ENCODE measurements at places on chromosomes 3 and 15.

DNA sequence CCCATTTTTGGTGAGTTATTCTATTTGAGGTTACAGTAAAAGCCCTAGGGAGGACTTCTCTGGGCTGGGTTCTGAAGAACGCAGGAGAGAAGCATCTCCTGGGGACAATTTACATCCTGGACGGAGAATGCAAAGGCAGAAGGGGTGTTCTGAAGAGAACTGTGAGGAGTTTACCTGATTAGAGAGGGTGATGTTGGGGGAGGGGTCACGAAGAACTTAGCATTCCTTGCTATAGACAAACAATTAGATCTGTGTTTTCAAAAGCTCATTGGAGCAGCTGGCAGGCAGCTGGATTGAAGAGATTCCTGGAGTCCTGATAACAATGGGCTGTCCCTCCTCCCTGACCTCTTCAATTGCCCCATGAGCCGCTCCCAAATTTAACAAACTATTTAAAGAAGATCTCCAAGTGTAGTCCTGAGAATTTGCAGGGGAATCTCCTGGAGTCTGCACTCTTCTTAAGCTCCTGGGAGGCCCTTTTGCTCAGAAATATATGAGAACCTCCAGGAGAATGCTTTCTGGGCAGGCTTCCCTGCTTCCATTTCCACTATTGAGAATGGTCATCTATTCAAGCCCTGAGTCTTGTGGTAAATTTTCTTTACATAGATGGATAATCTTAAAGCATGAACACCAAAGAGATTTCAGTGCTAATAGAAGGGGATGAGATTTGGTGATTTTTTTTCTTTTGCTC lies 55.3 kb downstream of the ARHGAP31 start:
- no peak for DNase-seq

DNA sequence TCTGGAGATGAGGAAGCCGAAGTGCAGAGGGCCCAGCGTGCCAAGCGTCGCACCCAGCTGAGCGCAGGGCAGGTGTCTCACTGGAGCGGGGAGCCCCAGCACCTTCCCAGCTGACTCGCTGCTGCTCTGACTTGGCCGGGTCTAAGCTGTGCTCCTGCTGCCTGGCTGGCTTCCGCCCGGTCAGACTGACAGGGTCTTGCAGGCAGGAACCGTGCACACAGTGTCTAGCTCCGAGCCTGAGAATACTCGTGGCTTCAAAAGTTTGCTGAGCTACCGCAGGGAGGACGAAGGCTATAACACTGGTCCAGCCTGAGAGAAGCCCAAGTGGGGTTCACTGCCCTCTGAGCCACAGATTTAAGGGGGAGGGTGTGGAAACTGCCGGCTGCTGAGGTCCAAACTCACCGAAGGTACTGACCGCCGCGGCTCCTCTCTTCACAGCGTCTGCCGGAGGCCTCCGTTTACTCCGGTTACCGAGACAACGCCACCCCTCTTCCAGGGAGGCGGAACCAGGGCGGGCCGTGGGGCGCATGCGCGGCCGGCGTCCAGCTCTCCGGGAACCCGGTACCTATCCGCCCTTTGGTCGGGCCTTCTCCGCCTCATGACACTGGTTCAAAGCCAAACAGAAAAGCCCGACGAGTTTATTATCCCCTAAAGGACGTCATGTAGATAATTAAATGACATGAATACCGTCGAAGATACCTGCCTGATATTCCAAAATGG lies at the start of gene CFAP44:
Gene CFAP44, minus strand, starts transcription at position 443 of the 720 bp plus-strand sequence. CDS start 7,829 bp downstream, outside the sequence.
- DNase-seq = peak; percentile 87

DNA sequence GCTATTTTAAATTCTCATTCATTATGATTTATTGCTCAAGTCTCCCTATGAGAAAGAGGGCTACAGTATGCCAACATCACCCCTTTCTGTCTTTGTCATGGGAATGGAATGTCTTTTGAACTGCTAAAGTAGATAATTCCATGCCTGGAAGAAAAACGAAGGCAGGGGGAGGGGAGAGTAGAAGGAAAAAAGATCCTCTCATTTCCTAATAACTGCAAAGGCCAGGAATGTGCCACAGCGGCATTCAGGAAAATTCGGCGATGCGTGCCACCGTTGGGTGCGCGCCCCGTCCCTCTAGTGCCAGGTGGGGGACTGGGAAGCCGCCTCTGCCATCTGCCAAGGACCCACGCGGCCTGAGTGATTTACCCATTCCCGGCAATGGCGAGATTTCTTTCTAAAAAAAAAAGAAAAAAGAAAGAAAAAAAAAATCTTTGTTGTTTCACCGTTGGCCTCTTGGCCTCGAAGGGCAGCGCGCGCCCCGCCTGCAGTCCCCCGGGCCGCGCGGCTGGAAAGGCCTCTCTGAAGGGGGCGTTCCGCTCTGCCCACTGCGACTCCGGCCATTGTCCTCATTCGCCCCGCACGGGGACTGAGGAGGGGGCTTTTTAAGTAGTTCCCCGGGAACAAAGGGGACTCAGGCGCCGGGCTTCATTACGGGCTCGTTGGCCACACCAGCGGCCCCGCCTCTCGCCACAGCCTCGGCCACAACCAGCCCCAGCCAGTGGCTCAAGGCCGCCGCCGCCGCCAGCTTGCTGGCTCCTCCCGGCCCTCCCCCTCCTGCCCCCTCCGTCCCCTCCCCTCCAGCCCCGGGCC lies 54.5 kb downstream of the CPN2 start:
- no peak for DNase-seq

- DNase-seq = peak; percentile 55
Observed at GRCh38 chr15:62848632-62849050, 193.9 kb upstream of the TPM1 start.

GRCh38 chr3:114460459-114460858 lies 166.6 kb downstream of the TIGIT start:
- no peak for DNase-seq

Data from left forelimb (tissue), 1 donor.